ENCODE measurements at places on chromosomes 2 and 18. TPM values are rescaled to one million over a fixed set of nuclear protein-coding genes. Genes with fewer than 3 reads are reported as not detected.
A peak's percentile ranks its signal among the peaks of the same experiment; 100 is the strongest.

HOXD13 gene
- not detected for total RNA-seq

RAB27B gene
- total RNA-seq: 0.05 TPM

TNFRSF11A gene
- total RNA-seq: 0.08 TPM

DYSF gene
- 3.5 TPM for total RNA-seq

FOXD4L1 gene
- 0.41 TPM for total RNA-seq

DAPL1 gene
- total RNA-seq: not detected

RAB6C gene
- not detected for total RNA-seq

GRCh38 chr18:76518860-76519538, 24.0 kb upstream of the ZNF516 start:
- H3K36me3 ChIP-seq: no peaks in the 10 kb centered on the region
- H3K27me3 ChIP-seq: peaks cover 20% of the 10 kb centered on the region
- peaks cover 10% of the 10 kb centered on the region for H3K4me1 ChIP-seq
- no peak overlapping the region for H3K27ac ChIP-seq
- H3K4me3 ChIP-seq: peak overlapping the region; percentile 65

DNA sequence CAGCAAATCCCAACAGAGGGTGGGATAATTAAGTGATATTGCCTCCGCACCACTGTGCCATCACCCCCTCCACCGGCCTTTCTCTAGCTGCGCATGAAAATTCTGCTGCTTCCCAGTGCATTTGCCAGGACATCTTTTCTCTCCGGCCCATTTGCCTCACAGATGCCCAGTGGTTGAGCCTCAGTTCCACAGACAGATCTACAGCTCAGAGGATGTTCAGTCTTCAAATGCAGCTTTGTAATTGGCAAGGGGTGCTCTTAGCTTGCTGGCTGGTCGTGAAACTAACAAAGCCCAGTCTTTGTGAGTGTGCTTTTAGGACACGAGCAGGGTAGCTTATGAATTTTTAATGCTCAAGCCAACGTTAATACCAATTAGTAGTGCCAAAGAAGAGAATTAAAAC, 253.3 kb upstream of the REV1 start:
- H3K4me1 ChIP-seq: no peaks in the 10 kb centered on the region
- peaks cover 4% of the 10 kb centered on the region for H3K27me3 ChIP-seq
- H3K4me3 ChIP-seq: no peak overlapping the region
- no peak for DNase-seq

DNA sequence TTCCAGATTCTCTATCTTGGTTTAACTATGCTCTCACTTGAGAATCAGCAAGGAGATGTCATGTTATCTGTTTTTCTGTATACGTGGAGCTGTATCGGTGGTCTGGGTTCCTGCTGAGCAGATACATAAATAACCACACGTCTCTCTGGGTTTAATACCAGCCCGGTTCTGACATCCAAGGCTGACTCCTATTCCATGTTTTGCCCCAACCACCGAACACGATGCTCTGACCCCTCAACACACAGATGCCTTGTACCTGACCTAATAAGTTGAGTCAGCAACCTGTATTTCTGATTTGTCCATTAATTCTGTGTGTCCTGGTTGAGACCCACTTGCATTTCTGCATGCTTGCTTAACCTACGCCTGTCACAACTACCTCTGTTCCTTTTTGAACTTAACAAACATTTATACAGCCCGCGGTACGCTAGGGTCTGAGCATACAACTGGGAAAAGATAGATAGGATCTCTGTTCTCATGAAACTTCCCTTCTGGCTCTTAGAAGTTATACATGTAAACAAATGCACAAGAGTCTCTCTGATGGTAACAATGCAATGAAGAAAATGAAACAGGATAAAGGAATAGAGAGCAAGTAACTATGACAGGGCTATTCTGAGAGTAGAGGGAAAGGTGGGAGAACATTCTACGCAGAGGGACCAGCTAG, 480.4 kb downstream of the PARD3B start:
- H3K4me1 ChIP-seq: peaks cover 20% of the 10 kb centered on the region
- no peaks in the 10 kb centered on the region for H3K27me3 ChIP-seq
- peaks cover 2% of the 10 kb centered on the region for H3K36me3 ChIP-seq
- DNase-seq: no peak

DNA sequence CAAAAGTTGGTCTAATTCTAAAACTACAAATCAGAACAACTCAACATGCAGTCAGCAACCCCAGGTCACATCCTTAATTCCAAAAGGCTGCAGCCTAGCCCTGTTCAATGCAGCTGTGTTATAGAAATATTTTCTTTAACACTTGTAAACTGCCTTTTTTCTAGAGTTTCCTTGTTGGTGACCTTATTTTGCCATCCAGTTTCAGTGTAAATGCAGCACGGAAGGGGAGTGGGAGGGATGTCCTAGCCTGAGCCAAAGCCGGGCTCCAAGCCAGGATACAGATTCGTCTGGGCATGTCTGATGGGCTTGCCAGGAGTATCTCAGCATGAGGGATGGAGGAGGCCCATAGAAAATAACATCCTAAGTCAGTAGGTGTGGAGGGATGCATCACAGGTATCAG, 17.7 kb upstream of the SP3 start:
- no peak overlapping the region for H3K27ac ChIP-seq
- no peaks in the 10 kb centered on the region for H3K27me3 ChIP-seq
- no peaks in the 10 kb centered on the region for H3K36me3 ChIP-seq
- H3K4me1 ChIP-seq: peaks cover 2% of the 10 kb centered on the region
- H3K4me3 ChIP-seq: no peak overlapping the region

- no peak for DNase-seq
- peak overlapping the region; percentile 100 for H3K4me3 ChIP-seq
- peaks cover 74% of the 10 kb centered on the region for H3K4me1 ChIP-seq
- no peaks in the 10 kb centered on the region for H3K27me3 ChIP-seq
- peak overlapping the region; percentile 99 for H3K27ac ChIP-seq
- H3K36me3 ChIP-seq: no peaks in the 10 kb centered on the region
Measured at GRCh38 chr2:186486651-186487647, 889 bp downstream of the ZC3H15 start.

- H3K4me1 ChIP-seq: peaks cover 32% of the 10 kb centered on the region
- peaks cover 5% of the 10 kb centered on the region for H3K36me3 ChIP-seq
- H3K27ac ChIP-seq: peak overlapping the region; percentile 86
- no peak overlapping the region for H3K4me3 ChIP-seq
- no peak for DNase-seq
- H3K27me3 ChIP-seq: no peaks in the 10 kb centered on the region
Measured at GRCh38 chr2:191025135-191025534, 11.2 kb upstream of the STAT1 start.

DNA sequence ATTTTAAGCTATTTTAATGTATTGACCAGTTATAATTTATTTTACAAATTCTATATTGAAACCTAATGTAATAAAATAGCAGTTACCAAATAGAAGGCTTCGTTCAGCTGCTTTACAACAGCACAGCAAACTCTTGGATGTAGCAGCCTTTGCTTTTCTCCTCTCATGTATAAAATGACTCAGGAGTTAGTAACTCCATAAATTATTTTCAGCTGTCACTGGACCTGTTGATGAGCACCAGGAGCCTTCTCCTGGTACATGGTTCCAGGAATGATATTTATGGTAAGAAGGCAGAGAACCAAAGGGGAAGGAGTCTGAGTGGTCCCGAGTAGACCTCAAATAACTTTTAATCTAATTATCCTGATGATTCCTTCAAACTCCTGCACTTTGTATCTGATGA, 256.4 kb upstream of the NETO1 start:
- H3K36me3 ChIP-seq: no peaks in the 10 kb centered on the region
- H3K27ac ChIP-seq: no peak overlapping the region
- no peaks in the 10 kb centered on the region for H3K27me3 ChIP-seq
- no peaks in the 10 kb centered on the region for H3K4me1 ChIP-seq
- no peak overlapping the region for H3K4me3 ChIP-seq
- no peak for DNase-seq

DNA sequence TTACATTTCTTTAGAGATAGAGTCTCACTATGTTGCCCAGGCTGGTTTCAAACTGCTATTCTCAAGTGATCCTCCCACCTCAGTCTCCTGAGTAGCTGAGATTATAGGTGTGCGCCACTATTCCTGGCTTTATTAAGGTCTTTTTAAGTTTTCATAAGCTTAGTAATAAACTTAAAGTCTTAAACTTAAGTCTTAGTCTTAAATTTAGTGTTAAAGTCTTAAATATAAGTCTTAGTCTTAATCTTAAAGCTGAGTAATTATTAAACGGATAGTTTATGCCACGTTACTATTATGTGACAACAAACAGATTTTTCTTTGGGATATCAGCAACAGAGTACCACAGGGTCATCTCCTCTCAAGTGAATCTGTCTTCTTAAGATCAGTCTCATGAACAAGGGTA, 12.6 kb downstream of the FARP2 start:
- H3K27me3 ChIP-seq: no peaks in the 10 kb centered on the region
- H3K36me3 ChIP-seq: peaks cover 9% of the 10 kb centered on the region
- peaks cover 21% of the 10 kb centered on the region for H3K4me1 ChIP-seq
- DNase-seq: no peak
- H3K27ac ChIP-seq: no peak overlapping the region

GRCh38 chr2:60353863-60354262, 199.6 kb downstream of the BCL11A start:
- no peak overlapping the region for H3K27ac ChIP-seq
- H3K4me3 ChIP-seq: no peak overlapping the region
- no peaks in the 10 kb centered on the region for H3K27me3 ChIP-seq
- H3K36me3 ChIP-seq: no peaks in the 10 kb centered on the region

GRCh38 chr2:121722479-121722878, 14.2 kb downstream of the NIFK start:
- peaks cover 6% of the 10 kb centered on the region for H3K36me3 ChIP-seq
- H3K4me1 ChIP-seq: peaks cover 5% of the 10 kb centered on the region
- H3K27ac ChIP-seq: no peak overlapping the region
- H3K27me3 ChIP-seq: no peaks in the 10 kb centered on the region

GRCh38 chr2:237824085-237824484, 25.5 kb downstream of the RBM44 start:
- H3K36me3 ChIP-seq: no peaks in the 10 kb centered on the region
- DNase-seq: no peak
- H3K27ac ChIP-seq: no peak overlapping the region
- H3K27me3 ChIP-seq: no peaks in the 10 kb centered on the region

- H3K27ac ChIP-seq: no peak overlapping the region
- H3K36me3 ChIP-seq: peaks cover 3% of the 10 kb centered on the region
- no peak overlapping the region for H3K4me3 ChIP-seq
- H3K4me1 ChIP-seq: peaks cover 50% of the 10 kb centered on the region
Measured at GRCh38 chr2:201440182-201440581, 11.1 kb downstream of the TRAK2 start.

- no peaks in the 10 kb centered on the region for H3K36me3 ChIP-seq
- H3K4me1 ChIP-seq: no peaks in the 10 kb centered on the region
- no peak overlapping the region for H3K4me3 ChIP-seq
- H3K27me3 ChIP-seq: no peaks in the 10 kb centered on the region
- no peak overlapping the region for H3K27ac ChIP-seq
Measured at GRCh38 chr2:177742851-177743250, 329.7 kb downstream of the PDE11A start.

DNA sequence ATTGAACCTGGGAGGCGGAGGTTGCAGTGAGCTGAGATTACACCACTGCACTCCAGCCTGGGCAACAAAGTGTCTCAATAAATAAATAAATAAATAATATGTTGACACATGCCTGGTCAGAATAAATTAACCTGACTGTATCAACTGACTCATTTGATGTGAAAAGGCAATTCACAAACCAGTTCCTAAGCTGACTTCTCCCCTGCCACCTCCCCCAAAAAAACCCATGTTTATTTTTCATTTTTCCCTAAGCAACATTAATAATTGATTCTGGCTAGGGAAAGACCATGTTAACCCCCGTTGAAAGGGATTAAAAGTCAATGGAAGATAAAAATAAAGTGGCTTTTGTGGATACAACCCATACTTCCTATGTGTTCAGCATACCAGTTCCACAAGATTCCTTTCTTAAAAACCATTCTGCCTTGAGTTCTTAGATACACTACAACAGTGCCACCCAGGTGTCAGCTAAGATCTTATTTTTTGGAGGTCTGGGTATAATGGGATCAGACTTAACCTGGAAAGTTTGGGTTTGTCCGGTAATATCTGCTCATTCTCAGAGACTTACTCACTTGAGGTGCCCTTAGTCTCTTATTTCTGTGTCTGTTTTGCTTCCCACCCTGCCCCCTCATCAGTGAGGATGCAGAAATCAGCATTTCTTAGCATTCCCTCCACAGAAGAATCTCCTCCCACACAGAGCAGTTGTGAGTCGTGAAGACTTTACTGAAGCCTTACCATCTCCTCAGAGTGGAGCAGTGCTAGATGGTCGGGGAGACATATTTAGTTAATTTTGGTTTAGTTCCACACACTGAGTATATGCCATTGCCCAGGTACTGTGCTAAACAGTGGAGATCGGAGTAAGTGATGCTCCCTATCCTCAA, 10.1 kb upstream of the MCFD2 start:
- no peaks in the 10 kb centered on the region for H3K27me3 ChIP-seq
- no peak for DNase-seq
- no peak overlapping the region for H3K27ac ChIP-seq
- H3K4me1 ChIP-seq: peaks cover 20% of the 10 kb centered on the region

Data from naive thymus-derived CD8-positive, alpha-beta T cell (primary cell).